ENCODE measurements at places on chromosomes 5 and 9.

- no peak for DNase-seq
These were observed 438.3 kb downstream of the DIRAS2 start for GRCh38 chr9:90204128-90204831.

GRCh38 chr9:134179595-134179917, 15.2 kb upstream of the RNU6ATAC start:
- no peak for DNase-seq

- DNase-seq, result no peak
These were observed 98.3 kb upstream of the PHYKPL start for GRCh38 chr5:178330791-178331404.

- DNase-seq, result no peak
These were observed 22.0 kb downstream of the GLRX start for GRCh38 chr5:95800553-95800952.

DNA sequence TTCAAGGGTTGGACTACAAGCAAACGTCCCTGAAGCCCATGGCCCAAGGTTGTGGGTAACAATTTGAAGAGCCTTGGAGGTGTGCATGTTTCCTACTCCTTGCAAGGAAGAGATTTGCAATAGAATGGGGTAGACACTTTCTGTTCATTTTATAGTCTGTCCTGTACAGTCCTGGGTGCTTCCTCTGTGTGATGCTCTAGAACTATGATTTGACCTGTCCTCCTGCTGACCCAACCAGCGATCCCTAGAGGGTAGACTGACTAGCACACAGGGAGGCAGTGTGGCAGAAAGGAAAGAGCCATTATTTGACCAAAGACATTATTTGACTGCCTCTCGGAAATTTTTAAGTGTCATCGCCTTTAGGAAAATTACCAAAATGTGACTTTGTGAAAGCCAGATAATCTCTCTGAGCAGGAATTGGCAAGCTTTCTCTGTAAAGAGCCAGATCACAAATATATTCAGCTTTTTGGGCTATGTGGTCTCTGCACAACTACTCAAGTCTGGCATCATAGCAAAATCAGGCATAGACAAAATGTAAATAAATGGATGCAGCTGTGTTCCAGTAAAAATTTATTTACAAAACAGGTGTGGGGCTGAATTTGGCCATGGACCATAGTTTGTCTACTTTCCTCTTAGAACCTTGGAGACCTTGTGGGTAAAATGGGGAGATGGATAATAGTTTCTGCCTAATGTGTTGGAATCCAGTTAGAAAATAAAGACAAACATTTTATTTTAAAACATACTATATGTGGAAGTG, 106.8 kb downstream of the DMRT2 start:
- no peak for DNase-seq

DNA sequence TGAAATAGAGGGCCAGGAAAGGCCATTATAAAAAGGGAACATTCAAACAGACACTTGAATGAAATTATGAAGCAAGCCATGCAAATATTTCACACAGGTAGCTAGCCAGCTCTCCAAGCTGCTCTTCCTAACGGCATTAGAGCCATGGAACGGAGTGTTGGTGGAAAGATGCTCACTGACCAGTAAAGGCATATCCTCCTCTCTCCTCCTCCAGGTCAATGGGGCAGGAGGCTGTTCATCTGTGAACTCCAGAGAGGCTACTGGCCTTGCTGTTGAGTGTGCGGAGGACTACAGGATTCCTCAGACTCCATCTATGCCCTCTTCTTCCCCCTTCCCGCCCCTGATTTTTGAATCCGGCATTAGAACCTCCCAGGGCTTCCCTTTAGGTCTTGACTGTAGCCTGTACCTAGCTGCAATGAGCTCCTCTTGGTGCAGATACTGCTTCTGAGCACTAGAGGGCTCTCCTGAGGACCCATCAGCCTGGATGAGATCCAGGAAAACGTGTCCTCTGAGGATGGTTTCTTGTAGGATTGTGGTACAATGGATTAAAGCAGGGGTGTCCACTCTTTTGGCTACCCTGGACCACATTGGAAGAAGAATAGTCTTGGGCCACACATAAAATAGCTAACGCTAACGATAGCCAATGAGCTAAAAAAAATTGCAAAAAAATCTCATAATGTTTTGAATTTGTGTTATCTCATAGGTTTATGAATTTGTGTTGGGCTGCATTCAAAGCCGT, 162.2 kb downstream of the SREK1 start:
- peak; percentile 71 for DNase-seq

DNA sequence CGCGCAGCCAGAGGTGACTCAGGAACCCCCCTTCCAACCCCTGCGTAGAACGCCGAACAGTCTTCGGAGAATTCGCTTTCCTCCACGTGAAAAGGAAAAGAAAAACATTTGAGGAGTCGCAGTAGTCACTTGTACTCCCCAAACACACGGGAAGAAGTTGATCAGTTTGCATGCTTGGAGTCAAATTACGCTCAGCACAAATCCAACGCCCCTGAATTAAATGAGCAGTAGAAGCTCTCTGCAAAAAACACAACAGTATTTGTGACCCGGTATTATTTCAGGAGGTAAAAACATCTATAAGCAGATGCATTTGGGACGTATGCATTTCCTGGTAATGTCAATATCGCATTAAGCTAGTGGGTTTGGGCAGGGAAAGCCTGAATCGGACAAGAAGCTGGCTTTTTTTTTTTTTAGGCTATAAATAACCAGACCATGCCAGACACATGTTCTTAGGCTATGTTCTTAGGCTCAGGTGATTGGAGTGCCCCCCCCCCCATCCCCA, 854 bp upstream of the ARL15 start:
- peak; percentile 24 for DNase-seq

GRCh38 chr5:66841264-66841663, 245.1 kb downstream of the MAST4 start:
- DNase-seq, result no peak

GRCh38 chr5:59380350-59380951, 513.1 kb downstream of the PDE4D start:
- peak; percentile 86 for DNase-seq

GRCh38 chr9:36426945-36427344, 26.9 kb upstream of the RNF38 start:
- DNase-seq, result no peak

DNA sequence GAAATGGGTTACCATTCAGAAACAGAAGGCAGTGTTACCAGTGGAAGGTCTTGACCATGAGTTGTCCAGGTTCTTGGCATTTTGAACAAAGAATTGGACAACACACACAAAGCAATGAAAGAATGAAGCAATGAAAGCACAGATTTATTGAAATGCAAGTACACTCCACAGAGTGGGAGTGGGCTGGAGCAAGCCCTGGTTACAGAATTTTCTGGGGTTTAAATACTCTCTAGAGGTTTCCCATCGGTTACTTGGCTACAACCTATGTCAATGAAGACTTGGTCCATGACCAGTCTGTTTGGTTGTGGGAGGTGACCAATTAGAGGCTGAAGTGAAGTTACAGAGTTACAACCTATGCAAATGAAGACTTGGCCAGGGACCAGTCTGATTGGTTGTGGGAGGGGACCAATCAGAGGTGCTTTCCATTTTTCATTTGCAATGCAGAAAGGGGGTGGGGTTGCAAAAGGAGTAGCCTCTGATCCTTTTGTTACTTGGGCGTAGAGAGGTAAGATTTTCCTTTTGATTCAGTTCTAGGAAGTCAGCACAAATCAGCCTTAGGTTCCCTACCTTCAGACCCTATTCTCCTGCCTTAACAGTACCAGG, 71.7 kb upstream of the SPRY4 start:
- DNase-seq, result no peak

GRCh38 chr5:3995954-3996619, 400.5 kb downstream of the IRX1 start:
- no peak for DNase-seq

- no peak for DNase-seq
These were observed 630.9 kb downstream of the IRX1 start for GRCh38 chr5:4226565-4226964.

GRCh38 chr9:98971915-98972223, 28.2 kb downstream of the COL15A1 start:
- no peak for DNase-seq

DNA sequence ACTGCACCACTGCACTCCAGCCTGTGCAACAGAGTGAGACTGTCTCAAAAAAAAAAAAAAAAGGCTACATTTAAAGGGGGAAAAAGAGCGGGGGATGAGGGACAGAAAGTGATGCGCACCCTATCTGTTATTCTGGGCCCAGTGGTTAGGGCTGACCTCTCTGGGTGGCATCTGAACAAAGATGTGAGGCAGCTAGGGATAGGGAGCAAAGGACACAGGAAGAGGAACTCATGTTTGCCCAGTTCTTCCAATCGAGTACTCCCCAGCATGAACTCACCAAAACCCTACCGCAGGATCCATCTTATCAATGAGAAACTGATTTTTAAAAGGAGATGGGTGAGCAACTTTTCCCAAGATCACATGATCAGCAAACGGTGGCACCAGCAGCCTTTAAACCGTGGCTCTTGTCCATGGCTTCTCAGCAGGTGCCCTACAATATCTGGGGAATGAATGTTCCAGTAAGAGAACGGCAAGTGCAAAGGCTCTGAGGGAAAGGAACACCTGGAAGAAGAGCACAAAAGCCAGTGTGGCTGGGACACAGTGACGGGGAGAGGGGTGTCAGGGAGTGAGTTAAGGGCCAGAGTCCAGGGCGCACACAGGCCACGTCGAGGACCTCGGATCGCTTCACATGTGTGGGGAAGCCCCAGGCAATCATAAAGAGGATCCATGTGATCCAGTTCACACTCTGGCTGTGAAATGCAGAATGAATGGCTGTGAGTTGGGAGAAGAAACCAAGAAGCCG, 22.0 kb downstream of the RAPGEF1 start:
- DNase-seq, result no peak

DNA sequence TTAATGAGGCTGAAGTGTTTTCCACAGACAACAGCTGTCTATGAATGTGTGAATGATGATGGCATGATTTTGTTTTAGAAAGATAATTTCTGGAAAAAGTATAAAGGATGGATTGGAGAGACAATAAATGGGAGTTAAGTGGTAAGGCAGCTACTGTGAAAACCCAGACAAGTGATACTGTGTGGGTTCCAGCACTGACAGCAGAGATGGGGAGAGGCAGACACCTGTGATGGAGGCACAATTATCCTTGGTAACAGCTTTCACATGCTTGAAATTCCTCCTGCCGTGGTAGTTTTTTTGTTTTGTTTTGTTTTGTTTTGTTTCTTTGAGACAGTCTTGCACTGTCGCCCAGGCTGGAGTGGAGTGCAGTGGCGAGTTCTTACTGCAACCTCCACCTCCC, 189.3 kb downstream of the DEPDC1B start:
- no peak for DNase-seq

DNA sequence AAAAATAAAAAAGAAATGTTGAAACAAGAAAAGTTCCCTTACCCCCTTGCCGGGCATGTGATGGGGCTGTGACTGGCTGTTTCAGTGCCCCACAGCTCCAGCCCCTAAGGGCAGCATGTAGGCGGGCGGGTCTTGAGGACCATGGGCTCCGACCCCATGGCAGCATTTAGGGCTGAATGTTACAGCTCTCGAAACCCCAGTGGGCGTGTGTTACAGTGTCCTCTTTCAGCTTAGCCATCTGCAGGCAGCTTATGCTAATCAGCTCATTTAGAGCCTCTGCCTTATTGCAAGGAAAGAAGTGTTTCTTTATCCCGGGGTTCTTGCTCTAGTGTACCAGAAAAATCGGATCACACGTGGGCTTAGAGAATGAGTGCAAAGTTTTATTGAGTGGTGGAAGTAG, 497.4 kb upstream of the CYLC2 start:
- DNase-seq, result no peak

- DNase-seq, result peak; percentile 34
These were observed 50.6 kb downstream of the SIL1 start for GRCh38 chr5:139147483-139148087.

GRCh38 chr5:59337240-59337639, 556.3 kb downstream of the PDE4D start:
- no peak for DNase-seq

GRCh38 chr9:83656032-83656680, 33.2 kb downstream of the IDNK start:
- DNase-seq, result no peak

GRCh38 chr5:163552536-163552935, 47.1 kb downstream of the MAT2B start:
- no peak for DNase-seq

GRCh38 chr9:94985649-94986048, 259.1 kb downstream of the AOPEP start:
- DNase-seq, result no peak

DNA sequence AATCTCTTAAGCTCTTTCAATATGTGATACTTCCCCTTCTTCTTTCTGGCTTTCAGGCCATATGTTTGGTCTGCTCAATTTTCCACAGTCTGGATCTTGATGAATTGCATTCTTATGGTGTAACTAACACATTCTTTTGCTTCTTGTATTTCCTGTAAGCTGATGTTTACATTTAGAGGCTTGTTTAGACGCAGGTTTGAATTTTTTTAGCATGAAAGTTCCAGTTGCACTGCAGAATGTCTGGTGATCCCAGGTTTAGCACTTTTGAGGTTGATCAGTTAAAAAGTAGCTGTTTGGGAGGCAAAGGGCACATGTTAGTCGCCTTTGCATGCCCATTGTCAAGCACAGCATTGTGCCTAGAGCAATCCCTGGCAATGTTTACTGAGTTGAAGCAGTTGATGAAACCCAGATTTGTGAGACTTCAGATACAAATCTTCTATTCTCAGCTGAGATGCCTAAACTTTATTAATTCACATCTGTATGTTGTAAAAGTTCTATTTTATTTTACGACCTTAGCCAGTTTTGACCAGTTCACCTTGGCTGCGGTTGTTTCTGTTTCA, 59.6 kb upstream of the SPATA31C2 start:
- peak; percentile 77 for DNase-seq

- no peak for DNase-seq
These were observed 226.4 kb downstream of the EFNA5 start for GRCh38 chr5:107444300-107444699.

DNA sequence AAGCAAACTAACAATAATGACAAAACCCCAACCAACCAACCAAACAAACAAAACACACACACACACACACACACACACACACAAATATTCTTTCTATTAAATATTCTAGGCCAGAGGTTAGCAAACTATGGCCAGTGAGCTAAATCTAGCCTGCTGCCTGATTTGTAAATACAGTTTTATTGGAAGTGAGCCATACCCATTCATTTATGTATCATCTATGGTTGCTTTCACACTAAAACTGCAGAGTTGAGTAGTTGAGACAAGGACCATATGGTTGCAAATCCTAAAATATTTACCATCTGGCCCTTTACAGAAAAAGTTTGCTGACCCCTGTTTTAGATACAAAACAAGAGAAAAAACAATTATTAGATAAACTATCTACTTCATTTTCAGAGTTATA, 620.5 kb upstream of the SEMA6A start:
- DNase-seq, result no peak

DNA sequence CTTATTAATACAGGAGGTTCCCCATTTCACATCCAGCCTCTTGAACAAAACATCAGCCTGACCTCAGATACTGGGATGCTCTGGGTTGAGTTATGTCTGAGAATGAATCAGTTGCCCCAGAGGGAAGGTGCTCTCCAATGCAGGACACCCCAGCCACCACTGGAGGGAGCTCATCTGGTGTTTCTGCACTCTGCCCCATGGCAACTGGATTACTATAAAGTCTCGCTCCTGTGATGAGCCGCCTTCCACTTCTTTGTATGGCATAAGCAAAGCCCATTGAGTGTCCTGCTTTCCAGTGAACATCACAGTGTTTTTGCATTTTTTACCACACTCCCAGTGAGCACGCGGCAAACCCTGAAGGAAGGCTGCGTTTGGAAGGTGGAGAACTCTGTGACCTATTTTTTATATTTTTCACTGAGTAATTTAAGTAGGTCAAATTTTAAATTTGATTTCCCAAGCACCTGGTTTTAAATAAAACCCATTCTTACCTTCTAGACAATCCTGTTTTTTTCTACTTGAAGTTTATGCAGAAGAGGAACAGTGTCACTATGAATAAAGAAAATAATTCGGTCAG, 176.9 kb upstream of the WWC1 start:
- peak; percentile 76 for DNase-seq
